ENCODE measurements at places on chromosomes 5 and 9.

DNA sequence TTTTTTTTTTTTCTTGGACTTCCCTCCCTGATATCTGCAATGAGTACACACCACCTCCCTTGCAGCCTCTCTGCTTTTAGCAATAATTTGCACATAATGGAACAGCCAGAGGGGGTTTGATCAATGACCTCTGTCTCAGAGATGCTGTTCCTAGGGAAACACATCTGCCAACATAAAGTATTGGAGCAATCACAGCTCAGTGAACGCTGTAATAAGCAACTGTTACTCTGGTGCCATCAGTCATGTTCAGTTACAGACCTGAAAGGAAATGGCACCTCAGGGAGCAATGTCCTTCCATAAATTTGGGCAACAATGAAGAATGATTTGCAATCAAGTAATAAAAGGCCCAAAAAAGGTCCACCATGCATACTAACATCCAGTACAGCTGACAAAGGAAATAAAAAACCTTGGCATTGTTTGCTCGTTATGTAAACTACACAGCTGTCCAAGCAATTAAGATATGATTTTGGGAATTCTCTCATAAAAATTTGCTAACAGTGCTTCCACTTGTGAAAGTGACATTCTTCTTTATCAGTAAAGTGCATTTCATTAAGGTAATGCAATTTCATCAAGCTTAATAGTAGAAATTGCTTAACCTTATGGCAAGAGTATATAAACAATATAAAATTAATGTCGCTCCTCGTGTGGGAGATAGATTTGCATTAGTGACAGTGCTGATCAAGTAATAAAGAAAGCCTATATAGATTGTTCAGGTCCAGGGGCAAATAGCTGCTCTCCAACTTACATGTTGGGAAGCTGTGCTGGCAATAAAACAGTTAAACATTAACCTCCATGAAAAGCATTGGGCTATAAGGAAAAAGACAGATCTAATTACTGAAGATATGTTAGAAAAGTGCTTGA, 167.8 kb downstream of the RASEF start:
- no peak for DNase-seq

- DNase-seq = no peak
Observed at GRCh38 chr5:56467176-56467717, 234.1 kb upstream of the ANKRD55 start.

- DNase-seq = no peak
Observed at GRCh38 chr9:99624499-99625233, 197.0 kb upstream of the NR4A3 start.

- no peak for DNase-seq
Observed at GRCh38 chr5:38878391-38879077, 32.7 kb downstream of the OSMR start.

DNA sequence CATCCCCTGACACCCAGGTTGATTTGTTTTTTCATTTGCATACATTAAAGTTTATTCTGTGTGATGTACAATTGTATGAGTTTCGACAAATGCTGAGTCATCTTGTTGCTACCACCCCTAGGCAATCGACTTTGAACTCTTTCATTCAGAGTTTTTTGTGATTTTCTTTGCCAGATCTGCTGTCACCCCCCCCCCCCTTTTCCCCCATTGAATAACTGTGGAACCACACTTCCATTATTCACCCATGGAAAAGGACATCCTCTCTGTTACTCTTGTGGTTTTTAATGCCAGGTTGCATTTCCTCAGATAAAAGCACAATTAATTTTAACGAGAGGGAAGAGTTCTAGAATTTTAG, 13.7 kb upstream of the FAM120AOS start:
- no peak for DNase-seq

All from fibroblast of skin of abdomen (primary cell).